ENCODE measurements at places on chromosomes 1 and 21. TPM values are rescaled to one million over a fixed set of nuclear protein-coding genes. Genes with fewer than 3 reads are reported as not detected.

- no peak for DNase-seq
These were observed 70.5 kb upstream of the COL24A1 start for GRCh38 chr1:86227026-86227425.

Gene IL20
- total RNA-seq = not detected

- DNase-seq = no peak
These were observed 56.5 kb upstream of the MTF2 start for GRCh38 chr1:93022580-93022979.

GRCh38 chr1:2209400-2210083 lies 15.0 kb upstream of the FAAP20 start:
- DNase-seq = no peak

DNA sequence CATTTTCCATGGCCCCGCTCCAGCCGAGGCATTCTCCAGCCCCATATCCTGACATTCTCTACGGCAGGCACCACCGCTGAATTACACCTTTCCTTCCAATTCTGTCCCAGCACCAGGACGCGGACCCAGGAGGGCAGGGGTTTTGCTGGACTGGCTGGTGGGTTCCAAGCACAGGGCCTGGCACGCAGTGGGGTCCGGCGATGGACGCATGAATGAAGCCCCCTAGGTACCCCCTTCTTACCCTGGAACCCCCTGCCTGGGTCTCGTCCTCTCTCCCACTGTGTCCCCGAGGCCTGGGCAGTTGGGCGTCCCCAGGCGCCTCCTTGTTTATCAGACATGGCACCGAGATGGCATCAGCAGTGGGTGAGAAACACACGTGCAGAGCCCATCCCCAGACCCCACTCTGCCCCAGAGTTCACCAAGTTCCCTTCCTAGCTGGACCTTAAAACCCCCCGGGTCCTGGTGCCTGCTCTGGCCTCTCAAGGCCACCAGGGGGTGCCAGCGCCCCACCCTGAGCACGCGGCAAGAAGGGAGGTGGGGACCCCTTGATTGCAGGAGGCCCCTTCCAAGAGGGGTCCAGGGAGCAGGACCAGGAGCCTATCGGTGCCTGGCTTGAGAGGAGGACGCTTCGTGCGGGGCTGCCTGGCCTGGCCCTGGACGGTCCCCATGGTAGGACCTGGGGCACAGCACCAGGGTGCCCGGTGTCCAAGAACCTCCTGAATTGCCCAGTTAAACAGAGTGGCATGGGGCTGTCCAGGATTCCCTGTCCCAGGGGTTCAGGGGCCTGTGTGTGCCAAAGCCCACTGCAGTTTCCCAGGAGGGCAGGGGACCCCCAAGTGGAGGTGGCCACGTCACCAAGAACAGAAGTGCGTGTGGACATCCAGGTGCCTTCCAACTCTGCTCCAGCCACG lies 46.1 kb downstream of the MEGF6 start:
- no peak for DNase-seq

DNA sequence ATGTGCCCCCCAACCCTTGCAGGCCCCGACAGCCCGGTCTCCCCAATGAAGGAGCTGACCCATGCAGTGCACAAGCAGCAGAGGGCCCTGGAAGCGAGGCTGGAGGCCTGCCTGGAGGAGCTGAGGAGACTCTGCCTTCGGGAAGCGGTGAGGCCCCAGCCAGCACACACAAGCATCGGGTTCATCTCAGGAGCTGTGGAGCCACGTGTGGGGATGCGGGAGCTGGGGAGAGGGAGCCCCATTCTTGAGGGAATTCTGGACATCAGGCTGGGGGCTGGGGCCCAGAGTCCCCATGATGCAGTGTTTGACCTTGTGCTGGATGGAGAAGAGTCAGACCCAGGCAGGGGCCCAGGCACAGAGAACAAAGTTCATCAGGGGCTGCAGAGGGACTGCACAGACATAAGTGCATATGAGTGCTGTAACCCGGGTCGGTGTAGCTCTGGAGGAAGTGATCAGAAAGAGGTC lies 4.8 kb downstream of the INAVA start:
- DNase-seq = no peak

Gene AK5
- 21.3 TPM for total RNA-seq

Gene GRHL3
- total RNA-seq = not detected

- DNase-seq = no peak
These were observed 478.2 kb downstream of the NEGR1 start for GRCh38 chr1:71804140-71804539.

Gene COL16A1
- 229 TPM for total RNA-seq

GRCh38 chr1:212466898-212467650 lies 34.4 kb downstream of the NENF start:
- DNase-seq = no peak

DNA sequence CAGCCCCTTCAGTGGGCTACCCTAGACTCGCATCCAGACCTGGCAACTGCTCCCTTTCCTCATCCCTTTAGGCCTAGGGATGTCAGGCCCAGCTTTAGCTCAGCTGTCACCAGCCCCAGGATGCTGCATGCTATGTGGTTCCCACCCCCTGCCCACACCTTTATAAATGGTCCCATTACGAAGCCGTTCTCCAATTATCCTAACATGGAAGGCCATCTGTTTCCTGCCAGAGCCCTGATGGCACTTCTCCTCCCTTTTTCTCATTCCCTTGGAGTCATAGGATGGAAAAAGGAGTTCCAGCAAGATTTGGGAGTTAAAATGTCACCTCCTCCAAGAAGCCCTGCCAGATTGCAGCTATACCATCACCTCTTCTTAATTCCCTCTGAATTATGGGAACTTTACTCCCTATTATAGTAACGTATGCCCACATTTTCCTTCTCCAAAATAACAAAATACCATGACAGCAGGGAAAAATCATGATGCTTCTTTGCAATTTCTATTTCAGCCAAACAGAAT lies 205.0 kb upstream of the GRIK3 start:
- no peak for DNase-seq

Gene PADI2
- 8.0 TPM for total RNA-seq

Gene C8A
- not detected for total RNA-seq

Gene DCST2
- 4.2 TPM for total RNA-seq

DNA sequence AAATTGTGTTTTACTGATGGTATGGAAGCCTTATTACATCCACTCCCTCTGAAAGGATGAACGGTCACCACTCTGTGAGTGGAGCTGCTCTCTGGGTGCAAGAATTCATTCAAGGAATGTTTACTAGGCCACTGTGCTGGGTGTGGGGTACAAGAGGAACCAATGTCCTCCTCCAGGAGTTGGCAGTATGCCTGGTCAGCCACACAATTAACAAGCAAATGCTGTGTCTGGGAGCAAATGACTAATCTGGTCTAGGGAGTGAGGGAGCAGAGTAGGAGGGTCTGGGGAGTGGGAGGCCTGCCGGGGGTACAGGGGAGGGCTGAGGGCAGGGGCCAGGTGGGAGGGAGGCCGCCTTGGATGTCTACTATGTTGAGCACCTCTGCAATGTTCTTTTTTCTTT lies 27.2 kb upstream of the TDRD10 start:
- peak; percentile 59 for DNase-seq

DNA sequence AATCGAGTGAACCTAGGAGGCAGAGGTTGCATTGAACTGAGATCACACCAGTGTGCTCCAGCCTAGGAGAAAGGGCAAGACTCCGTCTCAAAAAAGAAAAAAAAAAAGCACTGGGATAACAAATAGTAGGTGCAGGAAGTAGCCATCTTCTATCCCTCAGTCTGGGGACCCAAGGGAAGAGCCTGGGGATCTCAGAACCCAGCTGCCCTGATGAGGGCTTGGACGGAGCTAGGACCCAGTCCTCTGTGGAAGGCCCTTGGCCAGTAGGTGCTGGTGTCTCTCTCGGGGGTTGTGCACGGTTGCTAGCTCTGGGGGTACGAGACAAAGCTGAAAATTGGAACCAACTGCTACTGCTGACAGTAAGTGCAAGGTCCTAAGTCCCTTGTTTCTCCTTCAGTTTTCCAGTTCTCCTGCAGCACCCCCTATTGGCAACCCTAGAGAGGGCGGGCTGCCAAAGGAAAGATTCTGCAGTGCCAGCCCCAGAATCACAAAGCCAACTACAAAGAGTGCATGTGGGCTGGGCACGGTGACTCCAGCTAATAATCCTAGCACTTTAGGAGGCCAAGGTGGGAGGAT lies 57.6 kb upstream of the KIF1B start:
- DNase-seq = peak; percentile 54

GRCh38 chr1:96509951-96510350 lies 211.6 kb upstream of the PTBP2 start:
- no peak for DNase-seq

GRCh38 chr1:15384301-15384901 lies 25.3 kb upstream of the EFHD2 start:
- no peak for DNase-seq

Gene CALML6
- total RNA-seq = 0.78 TPM

- no peak for DNase-seq
These were observed 508.6 kb downstream of the RWDD3 start for GRCh38 chr1:95742591-95743089.

- DNase-seq = no peak
These were observed 32.8 kb downstream of the PCNT start for GRCh38 chr21:46356494-46357334.

DNA sequence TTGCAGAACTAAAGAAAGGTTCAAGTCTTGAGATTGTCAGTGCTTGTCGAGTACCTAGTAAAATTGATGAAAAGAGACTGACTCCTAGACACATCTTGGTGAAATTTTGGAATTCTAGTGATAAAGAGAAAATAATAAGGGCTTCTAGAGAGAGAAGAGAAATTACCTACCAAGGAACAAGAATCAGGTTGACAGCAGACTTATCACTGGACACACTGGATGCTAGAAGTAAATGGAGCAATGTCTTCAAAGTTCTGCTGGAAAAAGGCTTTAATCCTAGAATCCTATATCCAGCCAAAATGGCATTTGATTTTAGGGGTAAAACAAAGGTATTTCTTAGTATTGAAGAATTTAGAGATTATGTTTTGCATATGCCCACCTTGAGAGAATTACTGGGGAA lies 16.3 kb downstream of the L1TD1 start:
- DNase-seq = no peak

- no peak for DNase-seq
These were observed 67.1 kb downstream of the ATP2B4 start for GRCh38 chr1:203693721-203694120.

DNA sequence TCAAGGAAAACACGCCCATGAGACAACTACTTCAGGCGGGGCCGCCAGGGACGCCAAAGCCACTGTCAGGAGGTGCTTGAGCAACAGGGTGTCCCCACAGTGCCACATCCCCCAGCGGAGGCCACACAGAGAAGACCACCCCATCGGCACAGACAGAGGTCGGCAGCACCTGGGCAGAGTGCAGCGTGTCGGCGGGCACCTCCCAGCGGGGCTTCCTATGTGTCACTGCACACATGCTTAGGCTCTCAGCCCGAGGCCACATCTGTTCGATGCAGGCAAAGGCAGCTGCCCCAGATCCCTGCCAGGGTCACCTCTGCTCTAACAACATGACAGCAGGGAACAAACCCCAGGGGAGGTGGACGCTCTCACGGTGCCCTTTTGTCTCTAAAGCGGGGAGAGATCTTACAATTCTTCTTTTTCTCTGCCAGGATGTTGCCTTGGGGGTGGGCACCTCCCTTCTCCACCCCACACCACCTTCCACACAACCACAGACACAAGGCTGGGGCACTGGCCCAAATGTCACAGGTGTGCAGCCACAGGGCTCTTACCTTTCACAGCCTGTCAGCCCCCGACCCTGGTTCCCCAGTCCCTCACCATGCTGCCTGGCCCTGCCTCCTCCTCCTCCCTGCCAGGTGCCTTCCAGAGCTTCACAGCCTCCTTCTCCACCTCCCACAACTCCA lies 4.2 kb downstream of the KRTAP10-8 start:
- no peak for DNase-seq

DNA sequence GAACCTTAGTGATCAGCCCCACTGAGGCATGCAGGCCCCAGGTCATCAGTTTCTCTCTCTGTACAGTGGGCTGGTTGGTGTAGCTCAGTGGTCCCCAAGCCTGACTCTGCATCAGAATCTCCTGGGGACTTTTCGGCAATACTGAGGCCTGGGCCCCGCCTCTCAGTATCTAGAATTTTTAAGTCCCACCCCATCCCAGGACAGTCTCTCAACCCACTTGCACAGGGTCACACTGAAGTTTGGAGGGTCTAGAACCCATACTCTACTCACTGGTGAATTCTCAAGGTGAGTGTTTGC lies 216.4 kb downstream of the MATN1 start:
- DNase-seq = no peak

Gene GJA5
- total RNA-seq = 16.9 TPM

Gene SLC30A1
- 16.5 TPM for total RNA-seq

Gene NGF
- total RNA-seq = 3.6 TPM

DNA sequence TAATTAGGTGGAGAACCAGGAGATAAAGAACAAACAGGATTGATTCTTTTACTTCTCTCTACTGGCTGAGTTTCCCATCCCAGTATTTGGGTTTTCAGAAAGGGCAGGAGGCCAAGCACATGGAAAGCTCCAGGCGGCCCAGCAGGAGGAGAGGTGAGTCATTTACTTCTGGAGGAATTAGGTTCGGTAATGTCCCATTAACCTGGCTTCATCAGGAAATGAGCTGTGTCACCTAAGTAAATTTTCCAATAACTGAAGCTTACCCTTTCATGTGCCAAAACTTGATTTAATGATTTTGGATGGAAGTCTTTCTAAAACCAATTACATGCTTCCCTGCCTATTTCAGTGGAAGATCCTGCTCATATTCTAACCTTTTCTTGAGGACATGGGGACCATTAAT lies 257.6 kb upstream of the USP24 start:
- no peak for DNase-seq

DNA sequence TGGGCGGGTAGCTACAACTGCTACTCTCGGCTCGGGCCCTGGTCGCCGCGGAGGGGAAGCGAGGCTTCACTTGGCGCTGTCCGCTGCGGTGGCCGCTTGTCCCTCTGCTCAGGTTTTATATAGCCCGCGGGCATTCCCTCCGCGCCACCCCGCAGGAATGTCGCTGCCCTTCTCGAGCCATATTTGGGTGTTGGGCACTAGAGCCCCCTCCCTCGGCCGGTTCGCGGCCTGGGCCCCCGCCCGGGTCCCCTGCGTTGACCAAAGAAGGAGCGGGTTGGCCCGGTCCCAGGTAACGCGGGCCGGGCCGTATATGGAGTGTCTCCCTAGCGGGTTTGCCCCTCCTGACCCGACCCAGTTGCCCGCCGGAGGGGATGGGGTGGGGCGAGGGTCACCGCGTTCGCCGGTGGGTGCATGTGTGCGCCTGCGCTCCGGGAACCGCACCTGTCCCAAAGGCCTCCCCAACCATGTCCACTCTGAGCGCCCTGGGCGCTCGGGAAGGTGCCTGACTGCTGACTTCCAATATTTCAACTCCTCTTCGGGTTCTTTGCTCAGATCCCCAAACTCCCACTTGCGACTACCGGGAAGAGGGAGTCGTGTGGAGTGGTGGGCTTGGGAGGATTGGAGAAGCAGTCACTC lies at the start of gene ACTA1:
ACTA1 (minus strand) TSS at position 90 of the 636 bp plus-strand sequence. CDS start 979 bp downstream, outside the sequence.
- no peak for DNase-seq

- DNase-seq = no peak
These were observed 390 bp downstream of the ZFP69B start for GRCh38 chr1:40450495-40451237.

GRCh38 chr1:224238756-224239155 lies 55.7 kb downstream of the DEGS1 start:
- DNase-seq = no peak

DNA sequence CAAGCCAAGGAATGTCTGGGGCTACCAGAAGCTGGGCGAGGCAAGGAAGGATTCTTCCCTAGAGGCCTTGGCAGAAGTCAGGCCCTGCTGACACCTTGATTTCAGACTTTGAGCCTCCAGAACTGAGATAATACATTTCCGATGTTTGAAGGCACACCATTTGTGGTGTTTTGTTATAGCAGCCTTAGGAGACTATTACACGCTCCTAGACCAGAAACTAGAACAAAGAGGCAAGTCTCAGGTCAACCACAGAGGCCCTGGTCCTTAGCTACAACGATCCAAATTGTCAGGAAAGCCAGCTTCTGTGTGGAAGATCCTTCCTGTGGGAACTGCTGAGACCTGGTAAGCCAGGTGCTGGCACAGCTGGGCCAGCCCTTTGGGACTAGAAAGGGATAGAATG lies 19.7 kb upstream of the AHCTF1 start:
- DNase-seq = no peak

Measured in tibial nerve (tissue), 4 donors.